ENCODE measurements at places on chromosomes 1 and 21.
A peak's percentile ranks its signal among the peaks of the same experiment; 100 is the strongest.

- no peak for DNase-seq
Measured at GRCh38 chr1:23796466-23797271, 3.9 kb downstream of the GALE start.

DNA sequence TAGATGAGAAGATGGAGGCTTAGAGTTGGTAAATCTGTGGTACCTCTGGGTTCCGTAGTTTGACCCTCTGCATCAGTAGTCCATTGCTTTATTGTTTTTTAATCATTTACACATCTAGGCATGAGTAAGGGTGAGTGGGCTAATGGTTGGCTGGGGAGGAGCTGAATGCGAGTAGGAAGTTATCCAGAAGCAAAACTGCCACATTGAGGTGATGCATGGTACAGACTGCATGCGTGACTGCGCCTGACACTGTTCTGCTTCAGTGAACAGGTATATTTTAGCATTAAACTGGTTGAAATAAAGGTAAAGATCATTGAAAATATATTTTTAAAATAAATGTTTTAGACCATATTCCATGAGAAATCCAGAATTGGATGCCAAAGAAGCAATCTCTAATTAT lies 4.4 kb downstream of the DNAJC16 start:
- DNase-seq = no peak

GRCh38 chr1:203526572-203526971 lies 32.6 kb downstream of the OPTC start:
- no peak for DNase-seq

GRCh38 chr1:240802271-240802670 lies 190.3 kb upstream of the GREM2 start:
- DNase-seq = no peak

DNA sequence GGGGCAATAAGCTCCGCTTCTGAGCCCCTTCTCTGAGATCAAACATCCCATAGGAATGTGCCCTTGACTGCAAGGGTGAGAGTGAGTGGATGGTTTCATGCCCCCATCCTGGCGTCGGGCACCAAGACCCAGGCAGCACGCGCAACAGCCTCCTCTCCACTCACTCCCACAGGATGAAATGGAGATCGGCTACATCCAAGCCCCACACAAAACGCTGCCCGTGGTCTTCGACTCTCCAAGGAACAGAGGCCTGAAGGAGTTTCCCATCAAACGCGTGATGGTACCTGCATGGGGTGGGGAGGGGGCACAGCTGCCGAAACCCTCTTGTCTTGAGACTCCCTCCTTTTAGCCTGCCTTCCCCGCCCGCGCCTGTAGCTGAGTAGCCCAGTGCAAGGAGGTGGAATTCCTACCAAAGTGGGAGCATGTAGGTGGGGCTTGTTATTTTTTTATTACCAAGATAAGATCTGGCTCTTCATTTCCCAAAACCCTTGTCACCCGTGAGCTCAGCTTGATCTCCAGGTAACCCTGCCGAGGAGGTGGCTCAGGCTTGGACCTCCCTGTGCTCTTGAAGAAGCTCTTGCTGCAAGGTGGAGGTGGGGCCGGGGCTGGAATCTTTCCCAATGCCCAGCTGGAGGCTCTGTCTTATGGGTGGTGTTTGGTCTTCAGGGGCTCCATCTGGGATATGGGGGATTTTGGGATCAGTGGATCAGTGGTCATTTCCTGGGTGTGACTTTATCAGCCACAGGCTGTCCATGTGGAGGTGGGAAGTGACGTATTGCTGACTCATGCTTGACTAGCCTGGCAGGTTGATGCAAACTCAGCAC lies 24.0 kb upstream of the PADI6 start:
- DNase-seq = no peak

GRCh38 chr1:184605941-184606340 lies 148.7 kb downstream of the EDEM3 start:
- DNase-seq = no peak

DNA sequence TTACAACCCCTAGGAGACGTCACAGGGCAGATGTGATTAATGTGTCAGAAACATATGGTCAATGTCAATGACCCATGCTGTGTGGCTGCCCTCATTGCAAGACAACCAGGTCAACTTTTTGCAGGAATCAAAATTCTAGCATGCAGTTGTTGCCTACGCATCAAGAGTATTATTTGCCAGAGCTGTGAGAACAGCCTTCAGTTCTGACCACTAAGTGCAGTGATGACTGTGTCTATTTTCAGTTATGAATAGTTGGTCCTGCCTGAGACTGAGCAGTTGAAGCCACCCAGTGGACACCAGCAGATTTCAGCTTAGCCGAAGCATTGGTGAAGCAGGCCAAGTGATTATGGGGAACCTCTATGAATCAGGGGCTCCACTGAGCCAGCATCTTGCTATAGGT lies 47.3 kb downstream of the LYPLAL1 start:
- DNase-seq = no peak

- peak; percentile 12 for DNase-seq
Measured at GRCh38 chr1:16012590-16013219, 5.1 kb downstream of the HSPB7 start.

GRCh38 chr1:21775985-21776562 lies 6.9 kb downstream of the USP48 start:
- no peak for DNase-seq

GRCh38 chr1:193156822-193157142 lies 29.6 kb downstream of the B3GALT2 start:
- DNase-seq = no peak

- no peak for DNase-seq
Measured at GRCh38 chr1:79657951-79658658, 651.6 kb upstream of the ADGRL4 start.

GRCh38 chr1:98749152-98749756 lies 87.7 kb downstream of the SNX7 start:
- no peak for DNase-seq

DNA sequence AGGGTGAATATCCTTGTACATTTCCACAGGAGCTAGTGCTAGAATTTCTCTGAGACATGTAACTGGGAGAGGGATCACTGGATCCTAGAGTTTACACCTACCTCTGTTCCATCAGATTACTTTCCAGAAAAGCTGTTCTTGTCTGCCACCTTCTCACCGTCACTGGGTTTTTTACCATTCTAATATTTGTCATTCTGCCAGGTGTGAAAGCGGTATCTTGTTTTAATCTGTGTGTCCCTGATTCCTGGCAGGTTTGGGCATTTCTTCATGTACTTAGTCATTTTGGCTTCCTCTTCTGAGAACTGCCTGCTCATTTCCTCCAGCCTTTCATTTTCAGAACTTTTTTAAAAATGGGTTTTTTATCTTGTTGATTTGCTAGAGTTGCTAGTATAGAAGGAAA lies 5.1 kb downstream of the PMF1 start:
- DNase-seq = no peak

DNA sequence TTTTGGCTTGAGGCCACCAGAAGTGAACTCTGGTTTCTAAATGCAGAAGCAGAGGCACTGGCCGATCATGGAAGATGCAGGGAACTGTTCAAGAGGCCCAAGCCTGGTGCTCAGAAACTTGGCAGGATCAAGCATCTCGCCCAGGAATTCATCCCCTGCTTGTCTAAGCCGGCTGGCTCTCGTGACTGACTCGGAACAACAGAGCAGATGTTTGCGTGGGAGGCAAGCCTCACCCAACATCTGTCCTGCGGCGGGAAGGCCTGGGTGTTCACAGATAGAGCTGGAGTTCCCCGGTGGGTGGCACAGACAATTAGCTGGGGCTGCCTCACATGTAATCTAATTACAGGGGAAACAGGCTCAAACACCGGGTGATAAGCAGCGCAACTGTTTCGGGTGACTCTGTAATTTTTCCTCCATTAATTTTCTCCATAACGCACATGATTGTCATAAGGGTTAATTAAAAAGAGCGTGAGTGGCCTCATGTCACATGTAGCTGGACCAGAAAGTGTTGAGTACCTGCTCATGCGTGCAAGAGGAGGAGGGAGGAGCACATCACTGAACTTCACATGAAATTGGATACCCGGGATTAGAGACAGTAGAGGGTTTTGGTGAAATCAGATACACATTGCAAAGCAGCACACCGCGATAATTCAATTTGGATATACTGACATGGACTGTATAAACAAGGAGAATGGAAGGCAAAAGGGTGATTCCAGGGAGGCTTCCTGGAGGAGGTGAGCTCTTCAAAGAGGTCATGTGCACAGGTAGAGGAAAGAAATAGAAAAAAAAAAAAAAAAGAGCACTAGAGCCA lies 180.0 kb downstream of the ETS2 start:
- DNase-seq = peak; percentile 30

DNA sequence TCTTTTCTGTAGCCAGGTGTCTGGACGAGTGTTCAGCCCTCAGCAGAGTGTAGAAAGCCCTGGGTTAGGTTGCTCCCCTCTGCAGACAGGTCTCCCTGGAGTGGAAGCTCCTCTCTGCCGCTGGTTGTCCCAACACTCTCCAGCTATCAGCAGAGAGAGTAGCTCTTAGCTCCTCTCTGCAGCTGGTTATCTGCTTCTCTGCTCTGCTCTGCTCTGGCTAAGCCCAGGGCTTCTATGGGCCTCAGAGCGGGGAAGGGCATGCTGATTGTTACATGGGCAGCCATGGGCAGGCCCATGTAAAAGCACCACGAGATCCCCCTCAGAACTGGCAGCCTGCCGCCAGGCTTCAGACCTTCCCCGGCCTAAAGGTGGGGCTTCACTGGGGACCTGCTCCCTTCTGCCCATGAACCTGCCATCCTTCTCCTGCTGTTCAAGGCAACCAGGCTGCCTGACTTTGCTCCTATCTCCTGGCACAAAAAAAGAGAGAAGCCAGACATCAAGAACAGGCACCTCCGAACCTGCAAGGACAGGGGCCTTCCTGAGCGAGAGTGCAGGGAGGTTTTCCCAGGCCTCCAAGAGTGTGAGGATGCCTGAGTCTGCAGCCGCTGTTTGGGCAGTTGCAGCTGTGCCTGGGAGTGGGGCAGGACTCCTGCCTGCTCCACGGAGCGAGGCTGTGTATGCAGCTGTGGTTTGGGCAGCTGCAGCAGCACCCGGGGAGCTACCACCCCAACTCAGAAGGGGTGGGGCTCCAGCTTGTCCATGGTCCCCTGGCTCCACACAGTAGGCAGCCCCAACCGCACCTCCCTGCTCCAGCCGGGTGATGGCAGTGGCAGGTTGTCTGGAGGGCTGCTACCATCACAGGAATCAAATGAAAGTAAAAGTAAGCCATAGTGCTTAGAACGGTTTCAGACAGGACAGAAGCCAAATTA lies 973.7 kb downstream of the LTN1 start:
- DNase-seq = no peak

Data from activated CD4-positive, alpha-beta T cell treated with anti-CD3 and anti-CD28 coated beads for 24 hours (primary cell).